SJCRH30 (cell line): ENCODE measurements at places on chromosomes 11 and 22.

DNA sequence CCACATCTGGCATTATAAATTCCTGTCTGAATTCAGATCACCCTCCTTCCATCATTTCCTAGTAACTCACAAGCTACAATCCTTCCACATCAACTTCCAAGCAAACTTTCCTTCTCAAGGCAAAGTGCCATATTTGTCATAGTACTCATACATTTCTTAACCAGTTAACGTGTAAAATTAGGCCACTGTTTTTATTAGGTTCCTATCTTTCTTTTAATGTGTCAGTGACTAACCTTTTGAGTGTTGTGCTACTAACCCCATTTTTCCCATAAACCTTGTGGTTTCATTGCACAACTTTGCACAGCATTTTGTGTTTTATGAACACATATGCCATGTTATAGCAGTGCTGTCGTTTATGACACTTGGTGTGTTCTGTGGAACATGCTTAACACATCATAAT is 90.1 kb downstream of the KIF18A start:
- no peak for DNase-seq

DNA sequence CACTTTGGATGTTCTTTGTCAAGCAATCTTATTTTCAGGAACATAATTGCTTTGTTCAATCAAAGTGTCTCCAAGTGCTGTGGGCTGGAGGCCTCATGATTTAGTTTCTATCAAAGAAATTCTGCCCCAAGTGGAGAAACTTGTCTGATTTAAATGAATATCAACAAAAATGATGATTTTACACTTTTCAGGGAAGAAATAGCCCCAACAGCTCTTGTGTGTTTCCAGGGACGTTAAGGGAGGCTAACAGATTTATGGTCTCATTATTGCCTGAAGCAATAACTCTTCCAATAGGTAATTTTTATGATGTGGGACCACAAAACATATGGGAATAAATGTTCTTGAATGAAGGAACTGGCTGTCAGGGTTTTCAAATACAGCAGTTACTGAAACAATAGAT is 699.1 kb downstream of the FAM181B start:
- DNase-seq: no peak

DNA sequence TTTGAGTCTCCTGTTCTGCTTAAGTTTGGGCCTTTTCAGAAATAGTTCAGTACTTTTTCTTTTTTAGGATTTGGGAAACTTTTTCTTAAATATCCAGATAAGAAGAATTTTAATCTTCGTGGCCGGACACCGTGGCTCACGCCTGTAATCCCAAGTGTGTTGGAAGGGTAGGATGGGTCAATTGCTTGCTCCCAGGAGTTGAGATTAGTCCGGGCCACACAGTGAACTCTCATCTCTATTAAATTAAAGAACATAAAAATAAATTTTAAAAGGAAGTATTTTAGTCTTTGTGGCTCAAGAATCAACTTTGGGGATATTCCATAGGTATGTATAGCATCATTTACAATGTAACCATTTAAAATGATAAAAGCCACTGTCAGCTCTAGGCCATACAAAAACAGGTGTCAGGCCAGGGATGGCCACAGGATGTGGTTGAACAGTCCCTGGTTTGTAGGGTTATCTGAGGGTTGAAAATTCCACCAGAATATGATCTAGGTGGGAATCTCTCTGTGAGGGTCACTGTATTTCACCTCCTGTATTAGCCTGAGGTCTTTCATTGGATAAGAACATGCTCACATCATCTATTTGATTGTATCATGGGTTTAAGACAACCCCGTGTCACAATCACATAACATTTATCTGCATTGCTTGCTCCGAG is 115.6 kb downstream of the GGTLC2 start:
- DNase-seq: peak; percentile 67

DNA sequence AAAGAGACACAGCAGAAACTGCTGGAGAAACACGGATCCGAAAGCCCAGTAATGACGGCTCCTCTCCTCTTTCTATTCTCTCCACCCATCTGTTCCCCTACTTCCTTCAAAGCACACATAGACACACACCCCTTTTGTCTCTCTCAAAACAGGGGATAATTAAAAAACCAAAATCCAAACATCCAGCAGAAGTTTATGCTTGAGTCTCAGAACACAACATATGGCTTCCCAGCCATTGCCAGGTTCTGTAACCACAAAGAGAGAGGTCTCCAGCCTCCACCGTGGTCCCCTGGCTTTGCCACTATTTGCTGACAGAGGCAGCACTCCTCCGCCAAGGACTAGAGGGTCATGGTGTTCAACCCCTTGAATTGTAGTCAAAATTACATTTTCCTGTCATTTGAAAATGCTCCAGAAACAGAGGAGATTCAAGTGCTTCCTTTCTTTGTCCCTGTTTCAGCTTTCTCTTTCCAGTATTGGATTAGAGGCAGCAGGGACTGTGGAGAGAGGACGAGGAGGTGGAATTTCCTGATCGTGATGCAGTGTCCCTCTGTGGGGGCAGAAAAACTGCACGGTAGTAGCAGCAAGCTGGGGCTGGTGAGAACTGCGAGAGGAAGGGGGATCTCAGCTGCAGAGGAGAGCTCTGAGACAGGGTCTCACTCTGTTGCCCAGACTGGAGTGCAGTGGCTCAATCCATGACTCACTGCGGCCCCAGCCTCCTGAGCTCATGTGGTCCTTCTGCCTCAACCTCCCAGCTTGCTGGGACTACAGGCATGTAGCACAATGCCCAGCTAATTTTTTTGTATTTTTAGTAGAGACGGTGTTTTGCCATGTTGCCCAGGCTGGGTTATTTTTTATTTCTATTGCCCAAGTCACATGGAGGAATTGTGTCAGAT is 60.3 kb downstream of the UBASH3B start:
- no peak for DNase-seq

DNA sequence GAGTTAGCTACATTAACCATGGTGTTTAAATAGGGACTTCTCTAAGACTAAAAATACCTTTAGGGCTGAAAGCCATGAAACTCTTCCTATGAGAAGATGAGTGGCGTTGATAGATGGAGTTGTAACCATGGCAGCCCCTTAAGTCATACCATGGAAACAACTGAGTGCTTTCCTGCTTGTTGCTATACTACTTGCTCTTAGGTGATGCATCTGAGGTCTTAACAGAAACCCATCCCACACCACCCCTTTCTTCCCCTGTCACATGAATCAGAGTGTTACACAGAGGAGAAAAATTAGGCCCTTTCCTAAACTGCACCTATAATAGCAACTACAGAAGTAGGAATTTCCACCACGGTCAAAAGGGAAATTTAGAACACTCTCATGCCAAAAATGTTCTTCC is 64.3 kb upstream of the ZC3H12C start:
- DNase-seq: no peak

DNA sequence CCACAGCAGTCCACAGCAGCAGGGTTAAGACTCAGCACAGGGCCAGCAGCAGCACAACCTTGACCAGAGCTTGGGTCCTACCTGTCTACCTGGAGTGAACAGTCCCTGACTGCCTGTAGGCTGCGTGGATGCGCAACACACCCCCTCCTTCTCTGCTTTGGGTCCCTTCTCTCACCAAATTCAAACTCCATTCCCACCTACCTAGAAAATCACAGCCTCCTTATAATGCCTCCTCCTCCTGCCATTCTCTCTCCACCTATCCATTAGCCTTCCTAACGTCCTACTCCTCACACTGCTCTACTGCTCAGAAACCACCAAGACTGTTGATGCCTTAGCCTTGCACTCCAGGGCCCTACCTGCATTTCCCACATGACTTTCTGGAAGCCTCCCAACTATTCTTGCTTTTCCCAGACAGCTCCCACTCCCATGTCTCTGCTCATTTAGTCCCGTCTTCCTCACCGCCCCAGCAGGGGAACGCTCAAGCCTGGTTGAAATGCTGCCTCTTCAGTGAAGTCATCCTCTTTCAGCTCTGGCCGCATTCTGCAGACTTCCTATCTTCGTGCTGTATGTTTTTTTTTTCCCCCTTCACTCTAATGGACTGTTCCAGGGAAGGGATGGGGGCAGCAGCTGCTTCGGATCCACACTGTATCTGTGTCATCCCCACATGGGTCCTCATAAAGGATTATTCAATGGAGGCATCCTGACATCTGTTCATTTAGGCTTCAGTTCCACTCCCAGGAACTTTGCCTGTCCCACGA is 3.3 kb downstream of the IL18BP start:
- DNase-seq: peak; percentile 56

- no peak for DNase-seq
Observed at GRCh38 chr11:66192181-66192863, 76.1 kb upstream of the RAB1B start.

DNA sequence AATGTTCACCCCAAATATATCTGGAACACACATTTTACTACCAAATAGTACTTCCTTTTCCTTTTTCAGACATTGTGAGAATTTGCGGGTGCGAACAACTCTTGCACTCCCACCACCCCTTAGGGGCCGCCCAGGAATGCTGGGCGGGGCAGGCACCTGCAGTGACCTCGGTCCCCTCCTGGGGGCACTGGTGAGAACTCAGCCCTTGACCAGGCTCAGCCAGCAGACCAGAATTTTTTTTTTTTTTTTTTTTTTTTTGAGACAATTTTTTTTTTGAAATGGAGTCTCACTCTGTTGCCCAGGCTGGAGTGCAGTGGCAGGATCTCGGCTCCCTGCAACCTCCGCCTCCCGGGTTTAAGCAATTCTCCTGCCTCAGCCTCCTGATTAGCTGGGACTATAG is 75.8 kb downstream of the ARHGAP8 start:
- DNase-seq: peak; percentile 34

- DNase-seq: peak; percentile 92
Observed at GRCh38 chr11:19723572-19724342, 11.1 kb downstream of the NAV2 start.

- no peak for DNase-seq
Observed at GRCh38 chr11:115684699-115685098, 180.5 kb upstream of the CADM1 start.

DNA sequence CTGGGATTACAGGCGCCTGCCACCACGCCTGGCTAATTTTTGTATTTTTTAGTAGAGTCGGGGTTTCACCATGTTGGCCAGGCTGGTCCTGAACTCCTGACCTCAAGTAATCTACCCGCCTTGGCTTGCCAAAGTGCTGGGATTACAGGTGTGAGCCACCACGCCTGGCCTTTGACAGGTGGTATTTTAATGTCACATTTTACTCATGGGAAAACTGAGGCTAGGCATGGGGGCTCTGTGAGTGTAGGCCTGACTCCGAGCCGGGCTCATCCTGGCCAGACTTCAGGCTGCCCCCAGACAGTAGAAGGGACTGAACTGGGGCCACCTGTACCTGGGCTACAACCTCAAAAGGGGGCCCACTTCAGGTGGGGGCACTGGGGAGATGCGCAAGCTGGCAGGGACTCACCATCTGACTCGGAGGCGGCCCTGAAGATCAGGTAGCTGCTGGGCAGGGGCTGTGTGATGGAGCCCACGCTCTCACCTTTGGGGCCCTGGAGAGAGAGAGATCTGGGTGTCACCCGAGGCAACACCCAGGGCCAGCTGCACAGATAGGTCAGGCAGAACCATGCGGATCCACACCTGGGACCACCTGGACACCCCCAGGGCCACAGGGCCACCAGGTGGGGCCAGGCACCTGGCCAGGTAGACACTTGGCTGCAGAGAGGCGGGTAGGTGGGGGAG is 45.8 kb downstream of the OSBPL5 start:
- no peak for DNase-seq

DNA sequence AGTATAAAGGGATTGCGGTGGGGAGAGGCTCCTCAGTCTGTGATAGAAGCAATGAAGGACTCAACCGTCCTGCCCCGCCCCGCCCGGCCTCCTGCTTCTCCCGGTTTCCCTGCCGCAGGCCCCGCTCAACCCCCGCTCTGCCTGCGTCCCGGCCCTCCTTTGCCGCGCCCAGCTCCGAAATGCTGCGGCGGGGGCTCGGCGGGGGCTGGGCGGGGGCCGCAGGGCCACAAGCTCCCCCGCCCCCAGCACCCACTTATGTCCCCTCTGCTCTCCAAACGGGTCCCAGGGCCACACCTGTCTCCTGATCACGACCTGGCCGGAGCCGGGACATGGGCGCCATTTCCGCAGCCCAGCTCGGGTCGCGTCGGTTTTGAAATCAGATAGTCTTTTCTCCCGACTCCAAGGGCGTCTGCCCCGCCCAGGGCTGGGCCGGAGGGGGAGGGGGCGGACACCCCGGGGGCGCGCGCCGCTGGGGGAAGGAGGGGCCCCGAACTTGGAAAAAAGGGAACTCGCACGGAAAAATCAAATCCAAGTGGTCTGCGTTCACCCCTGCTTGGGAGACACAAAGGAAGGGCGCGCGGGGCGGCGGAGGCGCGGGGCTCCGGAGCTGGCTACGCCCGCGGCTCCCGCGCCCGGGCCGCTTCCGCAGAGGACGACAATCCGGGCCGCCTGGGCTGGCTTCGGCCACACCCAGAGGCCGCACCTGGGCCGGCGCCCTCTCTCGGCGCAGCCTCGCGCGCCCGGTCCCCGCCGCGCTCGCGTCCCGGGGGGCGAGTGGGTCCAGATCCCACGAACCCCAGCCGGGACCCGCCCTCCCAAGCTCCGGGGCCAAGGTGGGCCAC is 70.6 kb upstream of the EP300 start:
- peak; percentile 63 for DNase-seq
